MCF 10A (cell line): ENCODE measurements at places on chromosomes 3 and 15.
A peak's percentile ranks its signal among the peaks of the same experiment; 100 is the strongest.

GRCh38 chr3:170982733-170983132 is 43.8 kb downstream of the SLC2A2 start:
- no peak overlapping the region for H3K27ac ChIP-seq
- no peaks in the 10 kb centered on the region for H3K36me3 ChIP-seq

- peaks cover 29% of the 10 kb centered on the region for H3K4me1 ChIP-seq
- peak overlapping the region; percentile 70 for H3K27ac ChIP-seq
- no peak for DNase-seq
- H3K36me3 ChIP-seq = no peaks in the 10 kb centered on the region
- no peaks in the 10 kb centered on the region for H3K27me3 ChIP-seq
- no peak overlapping the region for H3K4me3 ChIP-seq
Observed at GRCh38 chr3:189457631-189458412, 173.4 kb upstream of the TP63 start.

DNA sequence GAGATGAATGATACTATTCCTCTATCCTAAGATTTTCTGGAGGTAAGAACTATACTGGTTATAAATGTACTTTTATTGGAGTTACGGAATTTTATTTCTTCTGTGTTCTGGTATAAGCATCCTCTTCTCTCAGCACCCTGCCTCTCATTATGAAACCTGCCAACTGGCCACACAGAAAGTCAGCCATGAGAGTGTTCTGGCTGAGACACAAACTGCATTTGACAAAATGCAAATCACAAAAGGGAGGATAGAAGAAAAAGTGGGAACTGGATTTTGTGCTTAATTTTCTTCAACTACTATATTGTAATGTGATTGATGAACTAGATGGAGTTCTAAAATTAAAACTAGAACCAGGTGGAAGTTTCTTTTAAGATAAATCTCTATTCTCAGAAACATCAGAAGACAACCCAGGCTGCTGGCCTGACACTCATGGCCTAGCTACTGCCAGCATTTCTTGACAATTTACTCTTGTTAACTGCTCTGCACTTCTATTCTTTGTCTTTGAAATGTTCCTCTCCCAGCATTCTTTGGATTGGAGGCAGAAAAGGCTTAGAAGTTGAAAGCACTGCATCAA is 143.1 kb downstream of the WDR76 start:
- peaks cover 7% of the 10 kb centered on the region for H3K4me1 ChIP-seq
- H3K27me3 ChIP-seq = peaks cover 3% of the 10 kb centered on the region
- no peak for DNase-seq
- no peaks in the 10 kb centered on the region for H3K36me3 ChIP-seq
- H3K4me3 ChIP-seq = no peak overlapping the region

DNA sequence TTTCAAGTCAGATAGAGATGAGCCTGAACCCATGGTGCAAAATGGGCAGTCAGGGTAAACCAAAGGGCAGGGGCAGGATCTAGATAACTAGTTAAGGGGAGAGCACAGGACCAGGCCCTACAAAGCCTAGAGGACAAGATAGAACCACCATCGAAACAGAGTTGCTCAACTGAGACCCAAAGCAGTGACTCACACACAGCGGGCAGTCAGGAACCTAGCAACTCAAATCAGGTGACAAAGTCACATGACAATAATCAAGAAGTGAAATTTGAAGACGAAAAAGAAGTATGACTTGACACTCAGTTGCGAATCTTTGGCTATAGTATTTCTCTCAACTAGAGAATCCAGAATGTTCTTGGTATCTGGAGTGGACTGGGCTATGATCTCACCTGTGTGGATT is 136.0 kb upstream of the PTPRG start:
- peak; percentile 74 for DNase-seq
- peaks cover 10% of the 10 kb centered on the region for H3K27me3 ChIP-seq
- peaks cover 8% of the 10 kb centered on the region for H3K4me1 ChIP-seq
- no peak overlapping the region for H3K27ac ChIP-seq

DNA sequence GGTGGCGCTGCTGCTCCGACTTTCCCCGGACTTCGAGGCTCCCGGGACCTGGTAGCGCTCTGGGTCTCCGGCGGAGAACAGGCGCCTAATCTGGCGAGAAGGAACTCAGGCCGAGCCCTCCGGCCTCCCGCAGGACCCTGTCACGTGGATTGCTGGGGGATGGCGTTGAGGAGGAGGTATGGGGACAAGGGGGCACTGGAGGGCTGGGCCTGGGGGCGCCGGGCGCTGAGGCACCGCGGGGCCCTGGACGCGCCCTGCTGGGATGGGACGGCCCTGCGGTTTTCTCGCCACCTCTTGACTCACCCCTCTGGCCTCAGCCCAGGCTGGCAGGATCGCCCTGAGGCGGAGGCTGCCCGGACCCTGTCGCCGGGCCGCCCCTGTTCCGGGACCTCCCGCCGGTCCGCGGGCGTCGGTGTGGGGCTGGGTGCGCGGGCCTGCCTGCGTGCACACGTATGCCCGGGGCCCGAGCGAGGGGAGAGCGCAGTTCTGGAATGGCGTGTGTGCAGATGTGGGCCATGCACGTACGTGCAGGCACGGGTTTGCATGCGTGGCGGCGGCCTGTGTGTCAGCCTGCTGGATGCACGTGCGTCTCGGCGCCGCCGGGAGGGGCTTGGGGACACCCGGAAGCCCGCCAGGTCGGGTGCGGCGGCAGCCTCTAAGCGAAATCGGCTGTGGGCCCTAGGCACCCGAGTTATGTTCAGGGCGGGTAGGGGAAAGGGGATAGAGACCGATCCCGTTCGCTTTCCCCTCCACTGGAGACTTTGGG is 752 bp downstream of the C15orf39 start:
- DNase-seq = peak; percentile 73
- peak overlapping the region; percentile 91 for H3K4me3 ChIP-seq
- peak overlapping the region; percentile 94 for H3K27ac ChIP-seq

DNA sequence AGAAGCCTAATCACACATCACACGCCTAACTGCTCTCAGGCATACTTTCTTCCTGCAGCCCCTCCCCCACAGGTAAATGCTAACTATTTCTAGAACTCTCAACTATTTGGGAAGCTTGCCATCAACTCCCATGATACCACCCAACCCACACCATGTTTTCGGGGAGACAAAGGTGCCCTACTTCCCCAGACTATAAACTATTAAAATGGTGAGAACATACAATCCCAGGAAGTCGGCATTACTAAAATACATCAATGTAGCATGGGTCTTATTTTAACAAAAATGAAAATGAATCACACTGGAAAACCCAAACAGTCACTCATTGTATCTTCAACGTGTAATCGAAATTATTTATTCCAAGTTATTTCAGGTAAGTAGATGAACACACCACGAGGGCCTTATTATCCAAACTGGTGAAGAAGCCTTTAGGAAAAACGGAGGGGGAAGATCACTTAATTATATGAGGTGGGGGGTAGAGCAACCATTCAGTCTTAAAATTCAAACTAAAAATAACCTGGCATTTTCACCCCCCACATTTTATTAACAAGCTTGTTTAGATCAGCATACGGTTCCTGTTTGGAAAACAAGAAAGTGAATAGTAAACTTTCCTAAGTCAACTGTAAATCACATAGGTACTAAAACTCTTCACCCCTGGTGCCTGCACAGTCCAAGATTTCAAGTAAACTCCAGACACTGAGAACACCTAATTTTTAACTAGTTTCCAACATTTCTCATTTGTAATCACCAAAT is 1.9 kb downstream of the TBL1XR1 start:
- peak; percentile 65 for DNase-seq
- H3K4me3 ChIP-seq = peak overlapping the region; percentile 97
- peak overlapping the region; percentile 89 for H3K27ac ChIP-seq
- H3K36me3 ChIP-seq = peaks cover 9% of the 10 kb centered on the region

DNA sequence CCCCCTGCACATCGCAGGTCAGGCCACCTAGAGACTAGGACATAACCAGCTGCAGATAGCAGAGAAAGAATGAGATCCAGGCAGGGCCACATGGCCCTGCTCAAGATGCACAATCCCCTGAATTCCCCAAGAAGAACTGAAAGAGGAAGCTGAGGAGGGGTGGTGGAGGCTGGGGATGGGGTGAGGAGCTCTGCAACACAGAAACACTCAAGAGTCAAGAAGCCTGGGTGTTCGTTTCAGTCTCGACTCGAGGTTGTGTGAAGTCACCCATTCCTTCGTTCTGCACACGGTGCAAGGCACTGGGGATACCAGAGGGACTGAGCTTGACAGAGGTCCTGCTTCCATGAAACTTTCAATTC is 62.0 kb downstream of the TLE3 start:
- H3K27me3 ChIP-seq = peaks cover 50% of the 10 kb centered on the region
- H3K27ac ChIP-seq = no peak overlapping the region
